ENCODE measurements at places on chromosomes 1 and 21.
A peak's percentile ranks its signal among the peaks of the same experiment; 100 is the strongest.

- DNase-seq = no peak
Measured at GRCh38 chr1:221644145-221644448, 97.8 kb downstream of the DUSP10 start.

DNA sequence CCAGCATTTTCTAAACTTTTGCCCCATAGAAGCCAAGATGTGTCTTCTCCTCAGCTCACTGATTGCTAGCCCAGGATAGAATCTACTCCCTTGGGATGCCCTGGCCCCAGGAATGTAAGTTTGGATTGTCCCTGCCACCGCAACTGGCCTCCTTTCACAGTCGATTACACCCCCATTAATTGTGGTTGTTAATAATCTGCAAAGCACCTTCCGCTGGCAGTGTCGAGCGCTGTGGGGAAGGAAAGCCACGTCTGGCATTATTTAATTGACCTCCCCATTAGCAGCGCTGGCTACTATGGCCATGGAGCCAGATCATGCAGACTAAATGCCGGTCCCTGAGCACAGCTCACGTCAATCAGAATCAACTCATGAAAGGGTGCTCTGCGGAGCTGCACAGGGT lies 597.3 kb upstream of the PLXNA2 start:
- no peak for DNase-seq

- no peak for DNase-seq
Measured at GRCh38 chr1:204598319-204598969, 82.2 kb downstream of the MDM4 start.

DNA sequence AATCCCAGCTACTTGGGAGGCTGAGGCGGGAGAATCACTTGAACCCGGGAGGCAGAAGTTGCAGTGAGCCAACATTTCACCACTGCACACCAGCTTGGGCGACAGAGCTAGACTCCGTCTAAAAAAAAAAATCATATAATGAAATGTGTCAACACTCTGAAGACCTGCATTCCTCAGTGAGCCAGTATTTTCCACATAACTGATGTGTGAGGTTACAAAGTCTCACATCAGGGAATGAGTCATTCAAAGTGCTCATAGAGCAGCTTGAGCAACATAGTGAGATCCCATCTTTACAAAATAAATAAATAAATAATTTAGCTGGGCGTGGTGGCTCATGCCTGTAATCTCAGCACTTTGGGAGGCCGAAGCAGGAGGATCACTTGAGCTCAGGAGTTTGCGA lies 65.5 kb downstream of the CASZ1 start:
- no peak for DNase-seq

DNA sequence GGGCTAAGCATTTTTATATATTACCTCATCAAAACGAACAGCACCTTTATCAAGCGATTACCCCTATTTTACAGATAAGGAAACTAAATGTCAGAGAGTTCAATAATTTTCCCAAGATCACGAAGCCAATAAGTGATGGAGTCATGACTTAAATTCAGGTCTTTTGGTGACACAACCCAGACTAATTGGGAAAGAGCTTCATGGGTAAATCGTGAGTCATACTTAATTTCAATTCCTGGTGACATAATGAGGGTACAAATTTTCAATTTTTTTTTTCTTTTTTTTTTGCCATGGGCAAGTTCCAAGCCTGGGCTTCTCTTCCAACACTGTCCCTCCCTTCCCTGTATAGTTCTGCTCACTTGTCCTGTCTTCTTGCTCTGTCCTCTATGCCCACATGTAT lies 30.1 kb upstream of the IL10 start:
- DNase-seq = no peak

- no peak for DNase-seq
Measured at GRCh38 chr1:38677311-38677710, 182.3 kb downstream of the RRAGC start.

DNA sequence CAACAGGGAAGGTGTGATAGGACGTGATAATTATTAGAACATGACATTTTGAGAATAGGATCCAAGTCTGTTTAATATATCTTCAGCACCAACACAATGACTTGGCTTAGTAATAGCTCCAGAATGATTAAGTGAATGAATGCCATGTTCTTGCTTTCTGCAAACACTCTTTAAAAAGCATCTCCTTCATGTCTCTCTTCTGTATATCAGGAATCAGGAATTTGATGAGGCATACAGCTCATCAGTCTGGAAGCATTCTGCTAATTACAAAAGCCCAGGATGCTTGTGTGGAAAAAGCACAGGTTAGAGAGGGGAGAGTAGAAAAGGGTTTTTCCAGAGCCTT lies 113.0 kb upstream of the ZNF648 start:
- no peak for DNase-seq

DNA sequence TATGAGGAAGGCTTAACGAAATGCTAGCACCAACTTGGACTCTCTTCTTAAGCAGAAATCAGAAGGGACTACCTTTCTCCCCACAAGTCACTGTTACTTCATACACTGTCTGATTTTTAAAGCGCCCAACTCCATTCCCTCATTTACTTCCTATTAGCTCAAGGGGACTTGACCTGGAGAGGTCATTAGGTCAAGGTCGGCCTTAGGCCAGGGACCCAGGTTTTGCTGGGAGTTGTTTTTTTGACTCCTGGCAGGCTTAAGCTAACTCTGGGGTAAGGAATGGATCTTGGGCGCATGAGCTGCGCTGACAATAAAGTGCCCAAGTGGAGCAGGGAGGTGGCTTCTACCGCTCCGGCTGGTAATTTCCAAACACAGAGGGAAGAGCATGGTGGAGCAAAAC lies 16.8 kb downstream of the ADAR start:
- DNase-seq = no peak

DNA sequence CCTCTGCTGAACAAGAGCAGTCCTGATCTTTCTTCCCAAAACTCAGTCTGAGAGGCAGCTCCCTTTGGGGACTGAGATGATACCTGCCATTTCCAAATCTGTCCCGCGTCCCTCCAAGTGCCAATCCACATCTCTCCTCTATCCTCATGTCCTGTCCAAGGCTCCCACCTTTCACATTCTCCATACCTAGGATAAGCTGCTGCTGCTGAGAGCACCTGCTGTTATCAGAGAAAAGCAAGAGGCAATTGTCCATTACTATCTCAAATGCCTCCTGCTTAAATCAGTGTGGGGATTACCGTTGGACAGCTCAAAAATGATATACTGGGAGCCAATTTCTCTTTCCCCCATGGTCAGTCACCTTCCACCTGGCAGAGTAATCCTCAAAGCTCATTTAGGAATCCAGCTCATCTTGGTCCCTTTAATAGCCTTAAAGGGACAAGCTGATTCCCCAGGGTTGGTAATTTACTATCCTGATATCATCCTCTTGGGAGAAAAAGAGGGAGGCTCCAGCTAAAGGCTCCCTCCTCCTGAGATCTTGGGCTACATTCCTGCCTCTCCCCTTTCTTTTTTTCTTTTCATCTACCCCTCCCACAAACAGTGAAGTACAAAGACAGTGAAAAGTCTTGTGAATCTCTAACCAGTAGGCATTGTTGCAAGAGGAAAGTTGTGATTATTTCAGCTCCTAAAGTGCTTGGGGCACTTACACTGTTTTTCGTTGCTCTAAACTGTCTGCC lies 278.1 kb upstream of the CAMK1G start:
- no peak for DNase-seq

DNA sequence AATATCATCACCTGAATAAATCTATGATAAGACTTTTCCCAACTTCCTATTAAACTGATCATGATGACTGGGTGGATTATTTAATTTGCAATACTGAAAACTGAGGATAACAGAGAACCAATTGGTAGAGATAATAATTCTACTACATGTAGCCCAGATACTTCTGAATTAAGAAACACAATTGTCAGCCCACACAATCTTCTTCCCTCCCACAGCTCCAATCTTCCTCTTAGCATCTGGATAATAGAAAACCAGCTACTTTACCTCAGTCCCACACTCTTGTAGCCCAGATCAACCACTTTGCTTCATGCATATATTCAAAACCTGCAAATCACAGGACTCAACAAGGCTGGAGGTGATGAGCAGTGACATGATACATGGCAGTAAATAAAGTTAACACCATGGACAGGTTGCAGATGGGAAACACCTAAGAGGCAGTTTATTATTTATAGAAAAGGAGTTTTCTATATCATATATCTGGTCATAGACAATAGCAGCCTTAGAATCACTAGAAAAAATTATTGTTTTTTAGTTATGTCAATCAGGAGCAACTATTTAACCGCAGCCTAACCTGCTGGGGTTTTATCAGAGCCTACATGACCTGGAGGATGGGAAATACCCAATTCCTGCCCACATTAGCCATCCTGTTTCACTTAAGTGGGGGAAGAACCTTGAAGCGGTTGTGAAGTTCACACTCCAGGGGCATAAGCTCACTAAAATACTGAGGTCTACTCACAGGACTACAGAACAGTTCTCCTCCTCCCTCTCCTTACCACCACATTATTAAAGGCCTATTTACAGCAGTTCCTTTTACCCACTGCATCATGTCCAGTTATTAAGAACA lies 16.7 kb downstream of the FRRS1 start:
- no peak for DNase-seq

DNA sequence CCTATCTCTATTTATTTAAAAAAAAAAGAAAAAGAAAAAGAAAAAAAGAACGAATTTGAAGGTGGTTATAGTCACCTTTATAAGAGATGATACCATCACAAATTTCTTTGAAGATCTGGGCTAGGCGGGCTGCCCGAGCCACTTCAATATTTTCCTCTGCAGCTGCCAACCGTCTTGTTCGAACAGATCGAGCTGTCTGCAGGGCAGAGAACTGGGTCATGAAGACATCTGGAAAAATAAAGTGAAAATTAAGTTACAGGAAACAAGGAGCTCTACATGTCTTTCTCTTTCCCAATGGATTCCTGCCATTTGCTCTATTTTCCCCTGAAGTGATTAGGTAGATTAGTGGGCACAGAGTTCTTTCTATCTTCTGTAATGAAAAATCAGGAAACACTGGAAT lies 31.9 kb downstream of the RUSC1 start:
- no peak for DNase-seq

GRCh38 chr1:167542109-167543032 lies 11.2 kb downstream of the CREG1 start:
- DNase-seq = no peak

GRCh38 chr1:3620708-3621107 lies 4.1 kb upstream of the TPRG1L start:
- no peak for DNase-seq

- DNase-seq = no peak
Measured at GRCh38 chr1:6329396-6329795, 64.2 kb downstream of the ACOT7 start.

- no peak for DNase-seq
Measured at GRCh38 chr1:54069791-54070170, 16.4 kb downstream of the TCEANC2 start.

DNA sequence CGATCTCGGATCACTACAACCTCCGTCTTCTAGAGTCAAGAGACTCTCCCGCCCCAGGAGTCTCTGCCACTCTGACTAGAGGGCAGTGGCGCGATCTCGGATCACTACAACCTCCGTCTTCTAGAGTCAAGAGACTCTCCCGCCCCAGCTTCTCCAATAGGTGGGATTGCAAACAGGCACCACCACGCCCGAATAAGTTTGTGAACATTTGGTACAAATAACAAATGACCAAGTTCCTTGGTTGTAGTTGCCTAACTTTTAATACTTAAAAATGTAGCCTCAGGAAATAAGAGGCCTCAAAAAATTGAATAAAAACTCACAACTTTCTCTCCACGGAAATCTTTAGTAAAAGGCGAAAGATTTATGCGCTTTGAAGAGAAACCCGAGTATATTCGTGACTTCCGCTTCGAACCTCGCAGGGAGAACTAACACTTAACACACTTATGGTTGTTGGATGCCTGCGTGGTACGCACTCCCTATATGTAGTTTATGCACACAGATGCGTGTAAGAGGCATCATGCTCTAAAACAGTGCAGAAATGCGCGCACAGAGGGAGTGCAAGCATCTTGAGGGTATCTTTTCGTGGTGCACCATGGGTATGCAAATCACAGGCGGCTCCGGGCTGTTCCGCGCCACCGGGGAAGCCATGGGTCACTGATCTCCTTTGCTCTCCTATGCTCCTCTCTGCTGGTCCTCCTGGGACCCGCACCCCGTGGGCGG lies 11.4 kb downstream of the BTBD19 start:
- peak; percentile 74 for DNase-seq

DNA sequence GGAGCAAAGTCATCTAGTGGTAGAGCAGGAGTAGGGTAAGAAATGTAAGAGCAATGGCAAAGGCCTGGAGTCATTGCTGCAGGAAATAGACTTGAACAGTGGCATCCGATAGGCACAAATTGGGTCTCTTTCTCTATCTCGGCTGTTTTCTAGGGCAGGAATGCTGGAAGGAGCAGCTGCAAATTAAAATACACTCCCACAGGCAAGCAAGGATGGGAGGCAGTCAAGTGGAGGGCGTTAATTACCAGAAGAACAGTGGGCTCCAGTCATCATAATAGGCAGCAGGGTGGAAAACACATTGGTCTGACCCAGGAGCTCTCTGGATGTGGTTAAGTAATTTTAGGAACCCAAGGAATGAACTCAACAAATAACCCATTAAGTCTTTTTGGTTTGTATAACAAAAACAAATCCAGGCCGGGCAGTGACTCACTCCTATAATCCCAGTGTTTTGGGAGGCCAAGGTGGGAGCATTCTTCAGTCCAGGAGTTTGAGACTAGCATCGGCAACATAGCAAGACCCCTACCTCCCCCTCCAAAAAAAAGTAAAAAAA lies 7.8 kb upstream of the TDRD5 start:
- DNase-seq = no peak

GRCh38 chr1:246482805-246483568 lies 24.1 kb downstream of the SMYD3 start:
- DNase-seq = no peak

- no peak for DNase-seq
Measured at GRCh38 chr1:102776071-102776470, 332.3 kb downstream of the COL11A1 start.

DNA sequence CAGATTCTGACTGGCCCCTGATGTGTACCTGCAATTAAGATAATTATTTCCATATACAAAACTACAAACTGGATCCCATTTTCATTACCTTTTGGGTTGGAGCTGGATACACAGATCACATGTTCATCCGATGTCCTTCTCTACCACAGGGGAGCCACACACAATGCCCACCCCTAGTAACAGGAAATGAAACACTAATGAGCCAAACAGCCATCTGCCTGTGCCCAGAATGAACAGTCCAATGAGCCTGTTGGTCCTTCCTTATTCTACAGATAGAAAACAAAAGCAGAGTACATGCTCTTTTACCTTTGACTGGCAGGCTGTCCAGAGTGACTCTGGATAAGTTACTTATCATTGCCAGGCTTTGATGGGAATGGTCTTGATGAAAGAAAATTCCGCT lies 68.6 kb downstream of the SIPA1L2 start:
- DNase-seq = no peak

DNA sequence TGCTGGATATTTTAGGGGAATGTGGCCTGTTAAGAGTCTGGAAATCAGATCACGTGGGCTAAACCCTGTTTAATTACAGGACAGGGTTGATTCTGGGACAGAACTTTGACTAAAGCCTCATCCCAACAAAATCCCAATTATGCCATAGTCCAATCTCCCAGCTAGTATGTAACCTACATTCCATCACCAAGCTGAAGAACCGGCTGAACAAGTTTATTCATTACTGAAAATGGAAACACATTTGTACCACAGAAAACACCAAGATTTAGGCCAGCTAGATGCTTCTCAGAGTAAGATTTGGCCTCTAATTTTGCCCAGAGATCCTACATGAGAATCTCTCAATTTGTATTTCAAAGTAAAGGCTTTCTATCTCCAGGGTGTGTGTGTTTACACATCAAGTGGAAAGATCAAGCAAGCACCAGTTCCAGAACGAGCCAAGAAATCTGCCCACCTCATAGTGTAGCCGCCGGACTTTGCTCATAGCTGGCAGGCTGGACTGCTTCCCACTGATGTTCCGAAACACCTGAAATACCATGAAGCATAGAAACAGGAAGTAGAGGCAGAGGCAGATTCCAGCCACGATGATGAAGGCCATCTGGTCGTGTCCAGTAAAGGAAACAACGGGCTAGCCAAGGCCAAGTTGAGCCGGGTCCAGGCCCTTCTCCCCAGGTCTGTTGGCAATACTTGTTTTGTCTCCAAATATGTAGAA lies 86.8 kb downstream of the WLS start:
- no peak for DNase-seq

All from activated T-cell treated with anti-CD3 and anti-CD28 coated beads for 1 hour (primary cell).